ENCODE measurements at places on chromosomes 5 and 9. TPM values are rescaled to one million over a fixed set of nuclear protein-coding genes. Genes with fewer than 3 reads are reported as not detected.

DNA sequence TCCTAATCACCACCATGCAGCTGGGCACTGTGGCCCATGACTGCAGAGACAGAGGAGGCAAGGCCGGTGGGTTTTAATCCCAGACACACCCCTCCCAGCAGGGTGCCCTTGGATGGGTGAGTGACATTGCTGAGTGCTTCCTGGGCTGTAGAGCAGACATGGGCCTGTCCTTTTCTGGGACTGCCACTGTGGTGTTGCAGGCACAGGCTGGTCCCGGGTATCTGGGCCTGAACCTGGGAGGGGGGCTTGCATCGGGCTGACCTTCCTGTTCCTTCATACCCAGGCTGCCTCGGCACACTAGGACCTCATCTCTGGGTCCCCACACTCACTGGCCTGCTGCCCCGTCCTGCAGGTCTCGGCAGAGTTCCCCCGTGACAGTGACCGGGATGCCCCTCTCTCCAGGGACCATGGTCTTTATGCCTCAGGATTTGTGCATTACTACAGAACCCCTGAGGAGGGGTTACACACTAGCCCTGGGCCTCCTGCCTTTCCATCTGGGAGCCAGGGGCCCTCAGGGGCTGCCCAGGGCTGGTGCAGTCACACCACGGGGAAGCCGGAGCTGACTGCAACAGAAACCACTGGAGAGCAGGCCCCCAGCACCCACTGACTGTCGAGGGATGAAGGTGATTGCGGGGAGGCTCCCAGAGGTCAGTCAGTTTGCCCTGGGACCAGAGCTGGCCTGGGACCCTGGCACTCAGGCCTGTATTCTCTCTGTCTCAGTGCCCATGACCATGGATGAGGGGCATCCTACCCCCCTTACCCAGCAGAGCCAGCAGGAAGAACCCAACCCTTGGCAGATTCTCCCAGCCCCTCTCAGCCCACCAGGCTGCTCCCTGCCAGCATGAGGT is 8.9 kb upstream of the SLC25A48 start:
- DNase-seq: no peak

GRCh38 chr9:87478226-87478992 is 19.3 kb upstream of the DAPK1 start:
- no peak for DNase-seq

DNA sequence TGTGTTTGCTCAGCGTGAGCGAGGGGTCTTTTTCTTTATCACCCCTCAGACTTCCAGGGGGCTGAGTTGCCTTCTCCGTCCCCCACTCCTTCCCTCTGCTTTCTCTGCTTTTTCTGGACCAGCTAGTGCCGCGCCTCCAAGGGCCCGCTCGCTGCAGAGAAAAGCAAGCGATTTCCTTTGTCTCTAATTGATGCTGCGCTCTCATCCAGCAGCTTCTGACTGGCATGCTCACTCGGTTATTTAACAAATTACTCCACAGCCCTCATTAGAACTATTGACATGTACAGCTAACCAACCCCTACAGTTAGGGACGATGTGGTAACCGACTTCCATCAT is 288.0 kb downstream of the ELAVL2 start:
- no peak for DNase-seq

DNA sequence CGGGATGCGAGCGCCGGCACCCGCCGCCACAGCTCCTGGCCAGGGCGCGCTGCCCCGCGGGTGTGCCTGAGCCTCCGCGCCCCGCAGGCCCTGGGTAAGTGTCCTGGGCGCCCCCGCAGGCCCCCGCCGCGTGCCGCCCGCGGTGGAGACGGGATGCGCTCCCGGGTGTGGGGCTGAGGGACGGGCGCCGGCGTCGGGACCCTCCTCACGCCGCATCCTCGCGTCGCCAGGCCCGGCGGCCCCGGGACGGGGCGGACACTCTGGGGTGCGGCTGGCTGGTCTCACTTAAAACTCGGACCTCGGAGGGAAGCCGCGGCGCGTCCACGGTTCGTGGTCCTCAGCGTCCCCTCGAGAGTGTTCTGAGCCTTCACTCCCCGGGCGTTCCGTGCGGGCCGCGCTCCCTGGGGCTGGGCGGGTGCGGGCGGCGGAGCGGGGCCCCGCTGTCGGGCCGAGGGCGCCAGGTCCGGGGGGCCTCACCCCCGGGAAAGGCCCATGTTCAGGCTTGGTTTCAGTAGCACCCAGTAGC is 275 bp downstream of the AHRR start:
- no peak for DNase-seq

Gene SMIM3
- 34.3 TPM for polyA plus RNA-seq

Gene ELOVL7
- 0.11 TPM for polyA plus RNA-seq

Gene FBN2
- polyA plus RNA-seq: 46.5 TPM

Measured in AG04450 (cell line).